Cardiac septum (tissue), 1 donor: ENCODE measurements at places on chromosomes 6 and 20. TPM values are rescaled to one million over a fixed set of nuclear protein-coding genes. Genes with fewer than 3 reads are reported as not detected.

Gene TP53TG5
- 2.2 TPM for total RNA-seq

Gene LTB
- 0.86 TPM for total RNA-seq

- no peak for DNase-seq
Observed at GRCh38 chr6:105235155-105235554, 55.3 kb upstream of the POPDC3 start.

- DNase-seq, result no peak
Observed at GRCh38 chr20:62618611-62619529, 23.4 kb upstream of the SLCO4A1 start.

DNA sequence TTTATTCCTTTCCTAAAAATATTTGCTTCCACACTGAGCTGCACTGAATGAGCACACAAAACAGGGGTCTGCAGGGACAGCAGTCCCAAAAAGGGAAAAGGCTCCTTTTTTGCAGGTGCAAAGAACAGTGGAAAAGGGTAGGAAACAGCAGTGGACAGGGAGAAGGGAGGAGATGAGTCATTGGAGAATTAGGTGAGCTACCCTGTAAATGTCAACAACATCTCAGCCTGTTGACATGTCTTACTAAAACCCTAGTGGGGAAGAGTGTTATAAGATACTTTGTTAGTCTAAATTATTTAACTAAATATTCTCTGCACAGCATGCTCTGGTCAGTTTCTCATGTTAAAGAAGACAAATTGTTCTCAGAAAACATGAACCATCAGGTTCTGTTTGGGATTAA lies 151.5 kb upstream of the FBXL4 start:
- no peak for DNase-seq

DNA sequence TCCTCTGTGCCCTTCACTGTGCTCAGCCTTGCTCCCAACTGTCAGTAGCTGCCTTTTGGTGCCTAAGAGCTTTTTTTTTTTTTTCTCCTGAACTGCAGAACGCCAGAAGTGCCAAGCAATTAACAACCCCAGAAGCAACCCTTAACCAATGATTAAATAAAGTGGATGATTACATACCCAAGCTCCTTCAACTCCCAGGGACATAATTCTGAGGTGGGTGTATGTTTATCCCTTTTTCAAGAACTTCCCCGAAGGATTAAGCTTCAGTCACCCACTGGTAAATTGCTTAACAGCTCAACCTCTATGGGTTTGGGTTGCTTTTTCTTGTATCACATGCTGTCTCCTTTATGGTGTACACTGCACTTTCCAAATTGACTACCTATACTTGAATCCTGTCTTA lies 41.1 kb downstream of the KLHL31 start:
- DNase-seq, result no peak

Gene SMIM26
- 84.4 TPM for total RNA-seq

Gene PLCB1
- total RNA-seq, result 7.3 TPM

GRCh38 chr20:62355516-62355877 lies 11.6 kb downstream of the LAMA5 start:
- no peak for DNase-seq

DNA sequence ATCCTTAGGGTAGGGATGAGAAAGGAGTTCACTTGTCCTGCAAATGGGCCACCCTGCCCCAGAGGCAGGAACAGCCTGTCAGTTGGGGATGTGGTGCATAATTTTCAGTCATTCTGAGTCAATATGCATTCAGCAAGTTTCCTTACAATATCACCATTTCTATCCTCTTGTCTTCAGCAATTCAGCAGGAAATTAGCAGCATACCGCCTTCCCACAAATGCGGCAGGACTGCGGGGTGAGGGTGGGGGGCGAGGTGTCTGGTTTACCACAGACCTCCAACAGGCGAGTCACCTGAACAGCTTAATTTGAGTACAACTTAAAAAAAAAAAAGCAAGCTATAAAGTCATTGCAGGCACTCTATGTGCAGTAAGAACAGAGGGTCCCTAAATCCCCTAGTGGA lies 126.8 kb downstream of the MAP3K7 start:
- no peak for DNase-seq

- DNase-seq, result no peak
Observed at GRCh38 chr6:148455674-148456558, 113.3 kb downstream of the SASH1 start.

DNA sequence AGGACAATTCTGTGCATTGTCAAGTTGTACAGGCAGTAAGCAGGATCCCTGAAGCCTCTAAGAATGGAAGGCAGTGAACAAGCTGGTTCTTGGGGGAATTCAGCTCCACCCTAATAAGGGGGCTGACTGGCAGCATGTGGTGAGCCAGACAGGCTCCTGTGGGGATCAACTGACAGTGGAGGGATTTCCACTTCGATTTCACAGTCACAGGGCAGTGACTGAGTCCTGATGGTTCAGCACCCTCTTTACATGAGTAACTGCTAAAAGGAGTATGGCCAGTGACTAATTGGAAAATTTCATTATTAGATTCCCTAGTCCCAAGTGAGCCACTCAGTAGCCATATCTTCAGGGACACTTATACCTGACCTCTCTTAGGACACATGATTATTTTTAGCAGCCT lies 78.4 kb downstream of the NDUFAF5 start:
- no peak for DNase-seq

DNA sequence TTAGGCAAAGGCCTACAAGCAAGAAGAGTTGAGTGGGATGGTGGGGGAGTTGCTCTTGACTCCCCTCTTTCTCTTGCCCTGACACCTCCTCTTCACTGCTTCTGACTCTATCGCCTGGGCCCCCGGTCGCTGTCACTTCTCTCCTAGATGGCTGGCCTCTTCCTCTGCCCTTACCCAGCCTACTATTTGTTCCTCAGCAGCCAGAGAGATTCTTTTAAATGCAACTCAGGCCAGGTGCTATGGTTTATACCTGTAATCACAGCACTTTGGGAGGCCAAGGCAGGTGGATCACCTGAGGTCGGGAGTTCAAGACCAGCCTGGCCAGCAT lies 4.3 kb upstream of the PDYN start:
- no peak for DNase-seq

DNA sequence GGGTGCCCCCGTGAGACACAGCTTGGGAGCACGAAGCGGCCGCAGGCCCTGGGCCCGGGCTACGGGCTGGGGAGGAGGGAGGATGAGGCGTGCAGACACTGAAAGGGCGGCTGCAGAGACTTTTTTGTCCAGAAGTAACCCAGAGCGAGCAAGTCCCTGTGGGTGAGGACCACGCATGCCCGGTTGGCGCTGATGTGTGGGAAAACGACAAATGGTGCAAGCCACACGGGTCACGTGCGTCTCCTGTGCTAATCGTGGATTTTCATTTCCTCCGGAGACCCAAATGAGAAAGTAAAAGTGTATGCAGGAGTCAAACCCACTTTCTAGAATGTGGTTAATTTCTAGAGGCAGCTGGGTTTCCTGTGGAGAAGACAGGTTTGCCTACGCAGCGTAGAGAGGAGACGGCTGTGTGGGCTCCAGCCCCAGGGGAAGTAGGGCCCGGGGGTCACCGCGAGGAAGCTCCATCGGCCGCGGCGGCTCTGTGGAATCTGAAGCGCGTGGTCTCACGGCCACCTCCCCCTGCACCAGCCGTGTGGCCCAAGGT lies 19.0 kb downstream of the DLL1 start:
- no peak for DNase-seq

Gene NRSN2
- total RNA-seq, result 23.9 TPM

Gene ANKEF1
- total RNA-seq, result 1.3 TPM

GRCh38 chr6:129843573-129843972 lies 17.5 kb downstream of the TMEM244 start:
- DNase-seq, result no peak

DNA sequence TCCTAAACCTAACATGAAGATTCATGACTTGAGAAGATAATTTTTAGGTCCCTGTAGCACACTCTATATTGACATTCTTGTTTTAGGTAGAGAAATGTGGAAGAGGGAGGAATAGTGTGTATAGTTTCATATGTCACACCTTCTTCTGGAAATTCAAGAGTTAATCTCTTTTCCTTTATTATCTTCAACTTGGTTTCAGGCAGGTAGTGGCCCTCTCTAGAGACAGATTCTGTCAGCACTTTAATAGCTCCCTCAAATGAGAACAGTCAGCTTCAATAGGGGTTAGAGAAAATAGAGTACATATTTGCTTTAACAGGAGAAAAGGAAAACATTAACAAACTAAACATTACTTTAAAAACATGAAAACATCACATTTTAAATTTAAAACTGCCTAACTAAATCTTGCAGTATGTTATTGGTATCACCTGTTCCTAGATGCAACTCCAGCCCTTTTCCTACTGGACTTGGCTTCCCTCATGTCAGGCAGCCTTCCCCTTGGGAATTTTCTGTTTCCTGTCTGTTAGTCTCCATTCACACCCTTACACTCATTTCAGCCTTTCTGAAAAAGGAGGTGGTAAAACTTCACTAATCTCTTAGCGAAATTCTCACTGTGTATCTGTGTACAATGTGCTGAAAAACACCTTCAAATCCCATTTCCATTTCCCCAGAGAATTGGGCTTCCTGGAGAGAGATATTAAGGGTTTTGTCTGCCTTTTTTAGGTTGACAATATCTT lies 192.3 kb upstream of the RNF217 start:
- DNase-seq, result no peak

- DNase-seq, result no peak
Observed at GRCh38 chr6:107813555-107814194, 10.4 kb downstream of the SCML4 start.

Gene CDH4
- not detected for total RNA-seq

Gene HRH3
- total RNA-seq, result not detected

Gene PSORS1C1
- total RNA-seq, result 3.9 TPM
